ENCODE measurements at places on chromosomes 13 and 19.

DNA sequence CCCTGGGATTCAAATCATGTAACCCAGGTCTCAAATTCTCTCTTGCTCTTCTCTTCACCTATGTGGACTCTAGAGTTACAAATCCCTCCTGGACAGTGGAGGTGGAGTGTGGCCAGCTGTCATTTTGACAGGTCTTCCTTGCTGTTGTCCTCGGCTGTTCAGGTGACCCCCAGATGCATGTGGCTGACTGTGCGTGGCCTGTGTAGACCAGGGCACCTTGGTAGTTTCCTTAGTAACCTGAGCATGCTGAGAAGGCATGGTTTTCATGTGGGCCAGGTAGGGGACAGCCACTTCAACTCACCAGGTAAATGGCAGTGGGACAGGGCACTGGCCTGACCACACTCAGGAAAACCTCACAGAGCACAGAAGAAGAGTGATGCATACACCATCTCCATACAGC lies 155.0 kb upstream of the TSHZ3 start:
- DNase-seq: no peak

DNA sequence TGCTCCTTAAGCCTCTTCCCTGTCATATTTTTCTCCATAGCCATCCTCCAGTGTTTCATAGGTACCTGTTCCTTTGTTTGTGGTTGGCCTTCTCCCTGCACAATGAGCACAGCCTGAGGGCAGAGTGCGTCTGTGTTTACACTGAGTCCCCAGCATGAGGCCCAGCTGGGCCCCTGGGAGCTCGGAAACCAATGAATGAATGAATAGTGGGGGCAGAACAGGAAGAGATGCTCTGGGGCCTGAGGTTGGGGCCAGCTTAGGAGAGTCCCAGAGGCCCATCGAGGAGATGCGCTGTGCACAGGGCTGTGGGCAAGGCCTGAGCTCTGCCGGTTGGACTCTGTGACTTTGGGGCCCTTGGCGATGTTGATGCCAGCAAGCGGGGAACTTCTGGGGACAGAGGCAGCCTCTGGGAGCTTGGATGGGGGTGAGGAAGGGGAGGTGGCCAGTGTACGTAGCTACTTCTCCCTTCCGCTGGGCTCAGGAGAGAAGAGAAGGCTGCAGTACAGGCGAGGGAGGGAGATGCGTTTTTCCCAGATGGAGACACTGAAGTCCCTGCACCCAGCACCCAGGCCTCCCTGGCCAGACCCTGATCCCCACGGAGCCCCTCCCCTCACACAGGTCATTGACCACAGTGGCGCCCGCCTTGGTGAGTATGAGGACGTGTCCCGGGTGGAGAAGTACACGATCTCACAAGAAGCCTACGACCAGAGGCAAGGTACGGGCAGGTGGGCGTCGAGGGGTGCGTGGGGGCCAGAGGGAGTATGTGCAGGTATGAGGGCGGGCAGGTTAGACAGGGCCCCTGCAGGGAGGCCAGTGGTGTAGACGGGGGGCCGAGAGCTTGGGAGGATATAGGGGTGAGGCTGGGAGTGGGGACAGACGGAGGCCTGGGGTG lies 5.1 kb downstream of the TBCB start:
- no peak for DNase-seq

- DNase-seq: peak; percentile 89
Observed at GRCh38 chr19:36054733-36055686, at the start of gene WDR62. Gene WDR62 (plus strand): TSS chr19:36054897. CDS start chr19:36054972, 75 bp downstream.

DNA sequence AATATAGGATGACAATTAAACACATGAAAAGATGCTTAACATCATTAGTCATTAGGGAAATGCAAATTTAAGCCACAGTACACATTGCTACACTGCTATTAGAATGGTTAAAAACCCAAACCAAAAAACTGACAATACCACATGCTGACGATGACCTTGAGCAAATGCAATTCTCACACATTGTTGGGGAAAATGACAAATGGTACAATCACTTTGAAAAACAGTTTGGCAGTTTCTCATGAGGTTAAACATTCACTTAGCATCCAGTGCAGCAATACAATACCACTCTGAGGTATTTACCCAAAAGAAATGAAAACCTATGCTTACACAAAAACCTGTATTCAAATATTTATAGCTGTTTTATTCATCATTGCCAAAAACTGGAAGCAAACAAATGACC lies 11.3 kb downstream of the FLT3 start:
- no peak for DNase-seq

- DNase-seq: no peak
Observed at GRCh38 chr19:32313569-32314265, 31.7 kb upstream of the ZNF507 start.

- no peak for DNase-seq
Observed at GRCh38 chr19:34274827-34275625, 20.7 kb downstream of the GARRE1 start.

- no peak for DNase-seq
Observed at GRCh38 chr19:29806098-29806866, 5.5 kb upstream of the CCNE1 start.

GRCh38 chr19:37951816-37952210 lies 44.8 kb downstream of the SIPA1L3 start:
- no peak for DNase-seq

DNA sequence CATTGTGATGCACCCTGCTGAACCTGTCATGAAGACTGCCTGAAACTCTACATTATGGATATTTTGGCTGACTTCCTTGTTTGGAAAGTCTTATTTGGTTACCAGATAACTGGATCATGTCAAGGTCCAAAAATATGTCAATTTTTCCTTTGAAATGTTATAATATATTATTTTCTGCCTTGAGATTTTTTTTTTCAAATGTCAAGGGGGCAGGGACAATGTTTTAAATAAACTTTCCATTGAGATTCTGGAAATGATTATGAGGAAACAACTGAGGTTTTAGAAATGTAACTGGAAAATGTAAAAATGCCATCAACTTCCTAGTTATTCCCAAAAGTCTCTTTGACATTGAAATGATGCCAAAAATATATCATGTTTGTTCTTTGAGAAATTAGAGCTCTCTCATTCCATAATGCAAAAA lies 117.0 kb downstream of the RFC3 start:
- DNase-seq: no peak

- DNase-seq: no peak
Observed at GRCh38 chr13:45327253-45327955, 13.6 kb downstream of the TPT1 start.

- no peak for DNase-seq
Observed at GRCh38 chr19:2728783-2729387, 7.7 kb upstream of the DIRAS1 start.

DNA sequence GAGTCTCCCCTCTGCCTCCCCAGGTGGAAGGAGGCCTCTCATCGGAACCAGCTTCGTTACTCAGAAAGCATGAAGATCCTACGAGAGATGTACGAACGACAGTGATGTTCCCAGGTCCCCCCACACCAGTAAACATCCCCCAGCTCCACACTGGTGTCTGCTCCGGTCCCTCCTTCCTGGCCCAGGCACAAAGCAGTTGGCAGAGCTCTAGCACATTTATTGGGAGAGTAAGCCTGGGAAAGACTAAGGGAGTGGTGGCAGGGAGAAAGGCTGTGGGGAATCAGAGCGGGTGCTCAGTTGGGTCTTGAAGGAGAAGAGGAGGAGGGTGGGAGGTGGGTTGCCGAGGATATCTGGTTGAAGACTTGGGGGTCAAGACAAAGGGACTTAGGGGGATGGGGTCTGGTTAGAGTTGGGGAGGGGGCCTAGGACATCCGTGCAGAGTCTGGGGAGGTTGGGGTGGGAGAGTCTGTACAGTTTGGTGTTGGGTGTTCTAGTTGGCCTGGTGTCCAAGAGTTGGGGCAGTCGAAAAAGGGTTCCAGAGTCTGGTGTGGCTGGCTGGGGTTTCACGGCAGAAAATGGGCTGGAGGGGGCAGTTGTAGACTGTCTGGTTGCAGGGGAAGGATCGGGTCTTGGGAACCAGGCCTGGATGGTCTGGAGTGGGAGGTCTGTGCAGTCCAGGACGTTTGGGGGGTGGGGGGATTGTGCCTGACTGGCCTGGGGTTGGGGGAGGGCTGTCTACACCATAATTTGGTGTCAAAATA lies 2.3 kb downstream of the HSPB6 start:
- no peak for DNase-seq

DNA sequence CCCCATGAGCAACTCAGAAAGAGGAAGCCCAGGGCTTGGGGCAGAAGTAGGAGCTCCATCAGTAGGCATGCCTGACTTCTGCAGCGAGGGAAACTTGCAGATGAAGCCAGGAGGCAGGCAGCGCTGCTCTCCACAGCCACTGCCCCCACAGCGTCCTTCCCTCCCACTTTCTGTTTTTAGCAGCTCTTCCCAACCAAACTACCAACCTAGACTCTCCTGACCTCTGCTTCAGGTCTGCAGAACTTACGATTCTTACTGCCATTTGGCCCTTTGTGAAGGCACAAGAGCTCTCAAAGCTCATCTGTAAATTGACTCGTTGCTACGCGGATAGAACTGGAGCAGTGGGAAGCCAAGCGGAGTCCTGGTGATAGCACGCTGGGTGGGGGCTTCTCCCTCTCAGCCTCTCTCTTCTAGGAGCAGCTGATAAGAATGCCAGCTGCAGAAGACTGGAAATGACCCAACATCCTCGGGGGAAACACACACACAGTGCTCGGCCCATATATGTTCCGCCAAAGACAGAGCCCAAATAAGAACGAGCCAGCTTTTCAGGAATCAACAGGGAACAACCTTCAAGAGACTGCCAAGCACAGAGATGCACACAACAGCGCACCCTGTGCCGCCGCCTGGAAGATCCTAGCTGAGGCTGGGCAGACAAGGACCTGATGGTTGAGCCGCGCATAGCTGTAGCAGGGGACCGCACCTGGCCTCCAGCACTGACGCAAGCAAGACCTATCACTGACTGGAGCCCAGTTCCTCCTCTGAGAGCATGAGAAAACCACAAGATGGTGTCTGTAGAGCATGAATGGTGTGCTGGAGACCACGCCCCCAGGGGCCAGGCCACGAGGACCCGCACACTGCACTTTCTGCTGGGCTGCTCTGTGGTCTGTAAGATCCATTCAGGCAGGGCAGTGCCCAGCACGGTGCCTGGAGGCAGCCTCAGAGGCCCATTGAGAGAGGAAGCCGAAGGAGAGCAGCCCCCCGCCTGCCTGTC lies 15.9 kb upstream of the SLC35E1 start:
- DNase-seq: no peak

DNA sequence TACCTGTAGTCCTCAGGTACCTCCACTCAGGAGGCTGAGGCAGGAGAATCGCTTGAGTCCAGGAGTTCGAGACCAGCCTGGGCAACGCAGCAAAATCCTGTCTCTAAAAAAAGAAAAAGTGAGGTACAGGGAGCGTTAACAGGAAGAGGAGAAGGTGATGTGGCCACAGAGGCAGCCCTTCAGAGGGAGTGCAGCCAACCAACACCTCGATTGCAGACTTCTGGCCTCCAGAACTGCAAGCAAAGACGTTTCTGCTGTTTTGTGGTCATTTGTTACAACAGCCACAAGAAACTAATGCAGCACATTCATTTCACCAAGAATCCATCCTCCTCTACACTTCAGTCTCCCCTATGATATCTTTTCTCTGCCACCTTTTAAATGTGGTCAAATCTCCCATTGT lies 145.2 kb downstream of the USP12 start:
- DNase-seq: no peak

- DNase-seq: no peak
Observed at GRCh38 chr13:46475541-46475991, 77.4 kb upstream of the LRCH1 start.

DNA sequence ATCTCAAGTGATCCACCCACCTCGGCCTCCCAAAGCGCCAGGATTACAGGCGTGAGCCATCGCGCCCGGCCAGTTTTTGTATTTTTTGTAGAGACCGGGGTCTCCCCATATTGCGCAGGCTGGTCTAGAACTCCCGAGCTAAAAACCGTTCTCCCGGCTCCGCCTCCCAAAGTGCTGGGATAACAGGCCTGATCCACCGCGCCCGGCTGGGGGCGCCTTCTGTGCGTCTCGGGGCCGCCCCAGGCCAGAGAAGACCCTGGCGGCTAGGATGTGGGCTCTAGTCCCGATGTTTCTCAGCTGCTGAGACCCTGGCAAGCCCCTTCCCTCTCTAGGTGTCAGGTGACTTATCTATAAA lies 3.6 kb downstream of the ARHGAP45 start:
- no peak for DNase-seq

GRCh38 chr13:44498969-44499368 lies 77.2 kb downstream of the TSC22D1 start:
- DNase-seq: no peak

DNA sequence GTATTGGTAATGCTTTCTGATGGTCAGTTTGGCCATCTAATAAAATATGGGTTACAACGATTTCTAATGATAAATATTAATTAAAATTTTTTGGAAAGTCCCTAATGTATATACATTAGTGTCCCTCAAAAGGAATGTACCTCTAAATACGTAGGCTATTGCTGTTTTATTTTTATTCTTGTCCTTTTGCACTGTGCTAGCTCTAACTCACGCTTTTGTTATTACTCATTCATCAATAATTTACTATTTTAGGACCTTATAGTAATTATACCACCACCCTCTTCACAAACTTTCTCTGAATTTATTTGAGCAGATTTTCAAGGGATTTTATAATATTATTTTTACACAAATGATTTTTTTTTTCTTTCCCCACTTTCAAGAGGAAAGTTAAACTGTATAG lies 795.9 kb upstream of the PCDH9 start:
- DNase-seq: no peak

DNA sequence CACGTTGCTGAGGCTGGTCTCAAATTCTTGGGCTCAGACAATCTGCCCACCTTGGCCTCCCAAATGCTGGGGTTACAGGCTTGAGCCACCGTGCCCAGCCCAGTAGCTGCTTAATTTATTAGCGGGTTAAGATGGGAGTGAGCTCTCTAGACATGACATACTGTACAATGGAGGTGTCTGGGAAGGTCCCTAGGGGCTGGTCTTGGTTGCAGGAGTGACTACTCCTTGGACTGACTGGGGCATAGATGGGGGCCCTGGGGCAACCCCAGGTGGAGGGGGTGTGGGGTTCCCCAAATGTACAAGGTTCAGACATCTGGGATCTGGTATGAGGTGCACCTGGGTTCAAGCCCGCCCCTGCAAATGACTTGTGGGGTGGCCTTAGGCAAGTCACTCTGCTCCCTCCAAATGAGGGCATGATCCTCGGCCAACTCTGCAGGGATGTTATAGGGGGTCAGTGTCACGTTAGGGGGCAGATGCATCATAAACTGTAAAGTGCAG lies 12.8 kb downstream of the CIB3 start:
- no peak for DNase-seq

DNA sequence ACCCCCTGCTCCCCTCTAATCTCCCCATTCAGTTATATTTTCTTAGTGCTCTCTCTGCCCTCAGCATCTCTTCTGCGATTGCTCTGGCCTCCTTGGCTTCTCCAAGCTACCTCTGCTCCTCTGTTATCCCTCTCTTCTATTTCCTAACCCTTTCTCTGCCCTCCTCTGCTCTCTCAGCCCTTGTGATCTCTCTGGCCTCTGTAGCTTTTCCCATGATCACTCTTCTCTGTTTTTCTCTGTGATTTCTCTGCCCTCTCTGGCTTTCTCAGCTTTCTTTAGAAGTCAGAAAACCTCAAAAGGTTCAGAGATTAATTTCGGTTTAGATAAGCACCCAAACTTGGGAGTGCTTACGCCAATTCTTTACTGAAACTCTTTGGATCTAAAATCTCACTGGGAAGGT lies 795.0 kb downstream of the DIAPH3 start:
- no peak for DNase-seq

DNA sequence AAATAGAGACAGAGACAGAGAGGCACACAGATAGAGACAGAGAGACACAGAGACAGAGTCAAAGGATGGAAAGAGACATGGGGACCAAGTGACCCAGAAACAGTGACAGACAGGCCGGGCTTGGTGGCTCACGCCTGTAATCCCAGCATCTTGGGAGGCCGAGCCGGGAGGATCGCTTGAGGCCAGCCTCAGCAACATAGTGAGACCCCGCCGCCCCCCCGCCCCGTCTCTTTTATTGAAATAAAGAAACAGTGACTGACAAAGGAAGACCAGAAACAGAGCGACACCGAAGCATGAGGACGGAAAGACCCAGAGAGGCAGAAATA lies 848 bp upstream of the NECTIN2 start:
- DNase-seq: no peak
